IMR-90 (cell line): ENCODE measurements at places on chromosomes 11 and 22.

DNA sequence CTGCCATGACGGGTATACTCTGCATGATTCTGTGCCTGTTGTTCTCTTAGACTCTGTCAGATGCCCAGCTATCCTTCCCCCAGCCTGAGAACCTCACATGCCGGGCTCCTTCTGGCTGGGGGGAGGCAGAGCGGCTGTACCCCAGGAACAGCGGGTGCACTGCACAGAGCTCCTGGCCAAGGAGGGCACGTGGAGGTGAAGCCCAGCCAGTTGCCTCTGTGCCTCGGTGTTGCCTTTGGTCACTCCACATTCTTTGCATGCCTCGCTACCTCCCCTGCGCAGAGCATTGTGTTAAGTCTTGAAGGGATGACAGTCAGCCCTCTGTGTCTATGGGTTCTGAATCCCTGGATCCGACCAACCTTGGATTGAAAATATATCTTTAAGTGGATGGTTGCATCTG, 77.7 kb downstream of the FEZ1 start:
- H3K27ac ChIP-seq: no peak overlapping the region
- no peaks in the 10 kb centered on the region for H3K36me3 ChIP-seq
- no peaks in the 10 kb centered on the region for H3K4me1 ChIP-seq
- peaks cover 11% of the 10 kb centered on the region for H3K27me3 ChIP-seq
- no peak overlapping the region for H3K4me3 ChIP-seq

DNA sequence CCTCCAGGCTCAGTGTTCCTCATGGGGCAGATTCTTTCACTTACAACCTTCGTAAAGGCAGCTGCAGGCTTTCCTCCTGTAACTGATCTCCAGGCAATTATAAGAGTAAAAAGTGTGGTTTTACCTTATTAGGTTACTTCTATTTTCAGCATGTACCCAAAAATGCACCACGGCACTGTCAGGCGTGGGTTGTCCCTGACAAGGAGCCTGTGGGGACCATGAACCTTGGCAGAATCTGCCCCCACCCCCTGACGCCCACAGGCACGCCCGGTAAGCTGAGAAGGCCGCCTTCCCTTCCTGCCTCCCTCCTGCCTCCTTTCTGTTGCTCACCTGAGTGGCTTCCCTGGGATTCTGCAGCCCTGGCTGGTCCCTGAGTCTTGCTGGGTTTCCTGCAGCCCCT, 1383.3 kb downstream of the TBC1D22A start:
- H3K27me3 ChIP-seq: no peaks in the 10 kb centered on the region
- no peak for DNase-seq
- H3K4me3 ChIP-seq: no peak overlapping the region
- H3K27ac ChIP-seq: no peak overlapping the region

DNA sequence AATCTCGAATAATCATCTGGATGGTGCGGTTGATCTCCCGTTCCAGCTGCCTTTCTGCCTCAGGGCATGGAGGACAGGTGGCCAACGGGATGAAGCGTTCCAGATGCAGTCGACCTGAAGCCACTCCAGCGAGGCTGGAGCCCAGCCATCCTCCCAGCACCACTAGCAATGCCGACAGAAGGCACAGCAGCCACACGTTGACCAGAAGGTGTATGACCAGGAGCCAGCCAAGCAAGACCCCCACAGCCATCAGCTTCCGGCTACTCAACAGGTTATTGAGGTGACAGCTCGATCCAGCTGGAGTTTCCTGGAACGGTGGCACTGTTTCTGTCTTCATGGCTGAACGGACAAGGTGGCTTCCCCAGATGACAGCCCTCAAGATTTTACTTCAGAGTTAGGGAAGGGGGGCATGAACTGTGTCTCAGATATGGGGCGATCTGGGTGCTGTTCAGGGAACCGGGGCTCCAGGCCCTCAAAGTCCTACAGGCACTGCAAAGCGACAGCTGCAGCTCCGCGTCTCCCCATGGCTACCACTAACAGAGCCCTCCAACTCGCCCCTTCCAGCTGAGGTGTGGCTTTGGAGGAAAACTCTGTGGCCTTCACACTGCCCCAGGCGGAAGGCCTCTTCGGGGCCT, 559 bp downstream of the SNX19 start:
- no peaks in the 10 kb centered on the region for H3K27me3 ChIP-seq
- DNase-seq: no peak
- H3K27ac ChIP-seq: peak overlapping the region; percentile 81

DNA sequence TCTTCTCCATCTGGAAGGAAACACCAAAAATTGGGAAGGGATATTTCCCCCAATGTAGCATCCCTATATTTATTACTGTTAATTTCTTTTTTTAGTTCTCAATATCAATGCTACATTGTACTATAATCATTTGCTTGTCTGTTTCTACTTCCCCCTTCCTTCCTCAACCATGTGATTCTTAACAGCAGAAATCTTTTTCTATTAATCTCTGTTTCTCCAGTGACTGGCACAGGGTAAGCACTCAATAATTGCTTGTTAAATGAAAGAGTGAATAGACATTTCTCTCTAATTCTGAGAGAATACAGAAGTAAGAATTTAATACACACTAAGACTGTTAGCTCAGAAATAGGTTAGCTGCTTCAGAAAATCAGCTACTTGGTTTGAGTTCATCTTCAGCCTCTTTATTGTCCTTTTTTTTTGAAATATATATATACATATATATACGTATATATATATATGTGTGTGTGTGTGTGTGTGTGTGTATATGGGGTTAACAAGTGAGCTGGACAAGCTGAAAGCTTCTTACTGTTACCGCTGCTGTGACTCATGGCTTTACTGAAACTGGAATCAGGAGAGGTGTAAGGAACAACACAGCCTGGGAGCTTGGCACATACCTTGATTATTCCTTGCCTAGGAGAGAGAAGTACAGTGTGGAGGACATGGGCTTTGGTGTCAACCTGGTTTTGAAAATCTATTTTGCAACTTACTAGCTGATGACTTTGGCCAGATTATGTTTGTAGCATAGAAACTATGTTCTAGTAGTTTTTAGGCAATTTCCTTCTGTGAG, 26.2 kb upstream of the PDE3B start:
- H3K27me3 ChIP-seq: no peaks in the 10 kb centered on the region; the same call in 1 of the 2 replicates
- no peak overlapping the region for H3K4me3 ChIP-seq
- DNase-seq: no peak
- H3K36me3 ChIP-seq: no peaks in the 10 kb centered on the region
- no peaks in the 10 kb centered on the region for H3K4me1 ChIP-seq
- no peak overlapping the region for H3K27ac ChIP-seq

- no peak for DNase-seq
- no peaks in the 10 kb centered on the region for H3K36me3 ChIP-seq
- H3K27me3 ChIP-seq: no peaks in the 10 kb centered on the region
- H3K4me3 ChIP-seq: no peak overlapping the region
- H3K27ac ChIP-seq: no peak overlapping the region
Measured at GRCh38 chr11:69511358-69512055, 30.0 kb downstream of the LINC01488 start.

GRCh38 chr11:118956847-118957469, 860 bp downstream of the UPK2 start:
- DNase-seq: no peak
- peaks cover 52% of the 10 kb centered on the region for H3K27me3 ChIP-seq
- no peak overlapping the region for H3K27ac ChIP-seq
- H3K4me3 ChIP-seq: no peak overlapping the region
- no peaks in the 10 kb centered on the region for H3K36me3 ChIP-seq

DNA sequence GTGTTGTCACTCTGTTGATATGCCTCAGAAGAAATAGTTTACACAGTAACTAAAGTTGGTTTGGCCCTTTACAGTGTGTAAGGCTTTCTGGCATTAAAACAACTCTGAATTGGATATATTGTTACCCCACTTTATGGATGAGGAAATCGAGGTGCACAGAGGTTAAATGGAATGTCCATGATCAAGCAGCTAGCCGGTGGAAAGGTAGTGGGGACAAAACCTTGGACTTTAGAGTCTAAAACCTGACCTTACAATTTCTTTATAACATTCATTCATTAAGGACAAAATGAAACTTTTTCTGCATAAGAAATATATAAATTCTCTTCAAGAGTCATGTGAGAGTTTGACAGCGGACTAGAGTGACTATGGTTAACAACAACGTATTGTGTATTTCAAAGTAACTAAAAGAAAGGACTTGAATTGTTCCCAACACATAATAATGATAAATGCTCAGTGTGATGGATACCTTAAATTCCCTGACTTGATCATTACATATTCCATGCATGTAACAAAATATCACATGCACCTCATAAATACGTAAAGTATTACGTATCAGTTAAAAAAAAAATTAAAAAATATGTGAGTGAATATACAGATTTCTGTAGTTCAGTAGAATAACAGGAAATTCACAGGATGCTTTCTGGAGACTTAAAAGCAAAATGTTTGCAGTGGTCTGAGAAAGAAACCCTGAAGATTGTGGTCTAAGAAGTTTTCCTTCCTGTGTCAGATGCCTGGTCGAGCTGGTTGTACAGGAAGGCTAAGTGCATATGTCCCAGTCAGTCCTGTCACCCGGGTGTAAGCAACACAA, 51.0 kb downstream of the TEAD1 start:
- no peak for DNase-seq
- H3K27ac ChIP-seq: peak overlapping the region; percentile 78
- H3K36me3 ChIP-seq: peaks cover 3% of the 10 kb centered on the region

GRCh38 chr11:116357784-116358544, 414.8 kb downstream of the BUD13 start:
- H3K4me3 ChIP-seq: no peak overlapping the region
- no peak for DNase-seq
- H3K27me3 ChIP-seq: no peaks in the 10 kb centered on the region
- H3K4me1 ChIP-seq: no peaks in the 10 kb centered on the region
- no peaks in the 10 kb centered on the region for H3K36me3 ChIP-seq
- no peak overlapping the region for H3K27ac ChIP-seq

- peaks cover 20% of the 10 kb centered on the region for H3K4me1 ChIP-seq
- no peak for DNase-seq
- H3K4me3 ChIP-seq: 0 out of 2 replicates have a peak overlapping the region, but pooled peaks have one; percentile 19
- H3K27me3 ChIP-seq: no peaks in the 10 kb centered on the region
Measured at GRCh38 chr11:45806937-45807791, 2.2 kb downstream of the SLC35C1 start.

DNA sequence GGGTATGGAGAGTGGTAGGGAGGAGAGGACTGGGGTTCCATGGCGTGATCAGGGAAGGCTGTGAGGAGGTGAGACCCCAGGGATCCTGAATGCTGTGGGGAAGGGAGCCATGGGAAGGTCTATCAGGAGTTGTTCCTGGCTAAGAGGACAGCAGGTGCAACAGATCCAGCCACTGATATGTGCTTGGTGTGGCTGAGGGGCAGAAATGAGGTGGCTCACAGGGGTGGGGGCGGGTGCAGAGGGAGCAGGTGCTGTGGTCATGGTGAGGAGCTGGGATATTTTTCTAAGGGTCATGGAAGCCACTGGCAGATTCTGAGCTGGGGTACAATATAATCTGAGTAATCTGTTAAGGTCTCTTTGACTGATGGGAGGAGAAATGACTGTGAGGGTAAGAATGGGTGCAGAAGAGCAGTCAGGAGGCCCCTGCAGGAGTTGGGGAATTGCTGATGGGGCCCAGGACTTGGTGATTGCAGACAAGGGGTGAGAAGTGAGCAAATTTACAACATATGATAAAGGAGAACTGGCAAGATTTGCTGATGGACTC, 31.3 kb upstream of the DMC1 start:
- H3K27me3 ChIP-seq: no peaks in the 10 kb centered on the region; the same call in 1 of the 2 replicates
- no peaks in the 10 kb centered on the region for H3K36me3 ChIP-seq
- H3K4me1 ChIP-seq: peaks cover 3% of the 10 kb centered on the region
- DNase-seq: no peak
- H3K4me3 ChIP-seq: no peak overlapping the region

GRCh38 chr11:29026286-29026685, 918.1 kb downstream of the METTL15 start:
- no peaks in the 10 kb centered on the region for H3K36me3 ChIP-seq
- no peaks in the 10 kb centered on the region for H3K27me3 ChIP-seq
- no peak overlapping the region for H3K4me3 ChIP-seq
- no peak overlapping the region for H3K27ac ChIP-seq
- H3K4me1 ChIP-seq: no peaks in the 10 kb centered on the region

DNA sequence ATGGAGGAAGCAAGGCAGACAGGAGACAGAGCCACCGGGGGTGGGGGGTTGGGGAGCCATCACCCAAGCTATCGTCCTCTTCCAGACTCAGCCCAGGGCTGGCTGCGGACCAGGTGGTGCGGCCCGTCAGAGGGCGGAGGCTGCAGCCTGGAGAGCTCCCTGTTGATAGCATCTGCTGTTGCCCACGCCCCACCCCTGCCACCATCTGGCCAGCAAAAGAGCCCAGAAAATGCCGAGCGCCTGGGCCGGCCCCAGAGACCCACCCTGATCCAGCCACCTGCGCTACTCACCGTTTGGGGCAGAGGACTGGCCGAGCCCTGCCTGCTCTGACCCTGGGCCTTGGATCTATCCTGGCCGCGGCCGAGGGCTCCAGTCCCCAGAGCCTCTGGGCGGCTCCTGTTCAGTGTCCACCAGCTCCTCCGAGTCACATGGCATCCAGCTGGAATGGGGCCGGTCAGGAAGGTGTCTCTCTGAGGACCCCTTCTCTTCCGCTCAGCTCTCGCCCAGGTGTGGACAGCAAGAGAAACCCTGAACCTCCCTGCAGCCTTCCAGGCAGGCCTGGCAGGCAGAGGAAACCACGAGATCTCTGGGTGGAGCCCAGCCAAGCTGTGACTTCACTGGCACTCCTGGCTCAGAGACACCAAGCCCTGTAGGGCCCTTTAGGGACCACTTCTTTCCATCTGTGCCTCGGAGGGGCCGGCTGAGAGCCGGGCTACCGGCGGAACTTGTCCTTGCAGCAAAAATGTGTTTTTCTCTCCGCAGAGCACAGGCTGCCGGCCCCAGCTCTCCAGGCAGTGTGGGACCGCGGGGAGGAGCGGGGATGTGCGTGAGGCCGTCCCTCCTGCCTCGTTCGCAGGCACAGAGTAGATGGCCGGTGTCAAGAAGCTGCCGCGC, at the start of gene MRGPRE:
MRGPRE (minus strand) TSS at position 567 of the 894 bp plus-strand sequence. CDS start 3,618 bp downstream, outside the sequence.
- no peak for DNase-seq
- H3K4me3 ChIP-seq: no peak within 1 kb of the TSS
- no peaks in the 10 kb centered on the region for H3K4me1 ChIP-seq
- no peaks in the 10 kb centered on the region for H3K36me3 ChIP-seq
- no peak within 1 kb of the TSS for H3K27ac ChIP-seq

GRCh38 chr11:10122326-10123197, 171.5 kb downstream of the SBF2 start:
- no peaks in the 10 kb centered on the region for H3K36me3 ChIP-seq
- no peak overlapping the region for H3K4me3 ChIP-seq
- H3K4me1 ChIP-seq: peaks cover 3% of the 10 kb centered on the region; the same call in 1 of the 2 replicates
- H3K27ac ChIP-seq: no peak overlapping the region
- H3K27me3 ChIP-seq: no peaks in the 10 kb centered on the region

- H3K27ac ChIP-seq: no peak overlapping the region
- H3K4me3 ChIP-seq: no peak overlapping the region
- no peaks in the 10 kb centered on the region for H3K36me3 ChIP-seq
- peaks cover 23% of the 10 kb centered on the region for H3K4me1 ChIP-seq
- DNase-seq: no peak
Measured at GRCh38 chr22:30640361-30640760, 4.8 kb downstream of the SLC35E4 start.

DNA sequence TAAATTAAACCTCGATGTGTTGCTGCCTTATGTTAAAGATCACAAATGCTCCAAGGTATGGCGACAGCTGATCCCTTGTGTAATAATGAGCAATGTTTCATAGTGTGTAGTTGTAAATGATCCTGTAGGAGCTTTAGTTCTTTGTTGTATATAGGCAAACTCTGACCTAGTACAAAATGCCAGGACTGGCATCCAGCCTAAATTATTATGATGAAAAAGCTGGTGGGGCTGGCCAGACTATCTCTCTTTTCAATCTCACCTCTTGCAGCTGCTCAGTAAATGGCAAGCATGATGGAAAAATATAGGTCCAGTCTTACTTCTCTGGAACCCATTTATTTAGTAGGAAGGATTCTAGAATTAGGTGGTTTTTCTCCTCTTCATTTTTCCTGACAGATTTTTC, 345.1 kb upstream of the C11orf87 start:
- H3K36me3 ChIP-seq: no peaks in the 10 kb centered on the region
- DNase-seq: no peak
- no peaks in the 10 kb centered on the region for H3K4me1 ChIP-seq
- H3K27me3 ChIP-seq: peaks cover 15% of the 10 kb centered on the region; the same call in 1 of the 2 replicates
- H3K4me3 ChIP-seq: no peak overlapping the region
- H3K27ac ChIP-seq: no peak overlapping the region
